ENCODE measurements at places on chromosomes 1 and 21.

DNA sequence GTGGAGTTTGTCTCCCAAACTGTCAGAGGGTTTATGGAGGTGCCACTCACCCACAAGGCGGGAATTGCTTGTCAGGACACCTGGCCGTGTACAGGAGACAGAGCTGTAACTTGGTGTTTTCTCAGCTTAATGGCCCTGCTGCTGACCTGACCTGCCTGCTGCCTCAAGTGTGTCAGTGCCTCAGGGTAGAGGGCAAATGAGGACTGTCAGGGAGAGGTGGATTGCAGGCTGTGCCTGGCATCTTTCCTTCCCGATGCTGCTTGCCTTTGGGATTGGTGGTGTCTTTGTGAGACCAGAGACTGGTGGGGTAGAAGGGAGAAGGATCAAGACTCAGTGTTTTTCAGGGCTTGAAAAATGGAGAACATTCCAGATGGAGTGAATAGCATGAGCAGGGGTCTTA is 31.4 kb downstream of the TMEM53 start:
- no peak for DNase-seq

GRCh38 chr1:99268021-99268420 is 3.7 kb downstream of the PLPPR4 start:
- no peak for DNase-seq

DNA sequence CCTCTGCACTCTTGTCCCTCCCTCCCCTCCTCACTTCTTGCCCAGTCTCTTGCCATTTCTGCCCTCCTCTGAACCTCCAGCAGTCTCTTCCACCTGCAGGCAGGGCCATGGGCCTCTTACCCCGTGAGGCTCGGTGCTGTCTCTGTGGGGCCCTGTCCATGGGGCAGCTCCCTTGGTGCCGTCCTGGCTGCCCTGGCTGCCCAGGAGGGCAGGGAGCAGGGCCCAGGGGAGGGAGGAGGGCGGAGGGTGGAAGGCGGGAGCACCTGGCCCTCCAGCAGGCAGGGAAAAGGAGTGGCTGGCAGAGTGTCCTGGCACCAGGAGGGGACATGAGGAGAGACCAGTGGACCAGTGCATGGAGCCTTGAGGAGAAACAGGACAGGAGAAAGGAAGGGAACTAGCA is at the start of gene RORC:
RORC (minus strand) TSS at position 198 of the 400 bp plus-strand sequence; CDS start at position 160, 38 bp downstream.
- no peak for DNase-seq

- peak; percentile 61 for DNase-seq
These were observed 66.0 kb downstream of the BCAR3 start for GRCh38 chr1:93615582-93616150.

DNA sequence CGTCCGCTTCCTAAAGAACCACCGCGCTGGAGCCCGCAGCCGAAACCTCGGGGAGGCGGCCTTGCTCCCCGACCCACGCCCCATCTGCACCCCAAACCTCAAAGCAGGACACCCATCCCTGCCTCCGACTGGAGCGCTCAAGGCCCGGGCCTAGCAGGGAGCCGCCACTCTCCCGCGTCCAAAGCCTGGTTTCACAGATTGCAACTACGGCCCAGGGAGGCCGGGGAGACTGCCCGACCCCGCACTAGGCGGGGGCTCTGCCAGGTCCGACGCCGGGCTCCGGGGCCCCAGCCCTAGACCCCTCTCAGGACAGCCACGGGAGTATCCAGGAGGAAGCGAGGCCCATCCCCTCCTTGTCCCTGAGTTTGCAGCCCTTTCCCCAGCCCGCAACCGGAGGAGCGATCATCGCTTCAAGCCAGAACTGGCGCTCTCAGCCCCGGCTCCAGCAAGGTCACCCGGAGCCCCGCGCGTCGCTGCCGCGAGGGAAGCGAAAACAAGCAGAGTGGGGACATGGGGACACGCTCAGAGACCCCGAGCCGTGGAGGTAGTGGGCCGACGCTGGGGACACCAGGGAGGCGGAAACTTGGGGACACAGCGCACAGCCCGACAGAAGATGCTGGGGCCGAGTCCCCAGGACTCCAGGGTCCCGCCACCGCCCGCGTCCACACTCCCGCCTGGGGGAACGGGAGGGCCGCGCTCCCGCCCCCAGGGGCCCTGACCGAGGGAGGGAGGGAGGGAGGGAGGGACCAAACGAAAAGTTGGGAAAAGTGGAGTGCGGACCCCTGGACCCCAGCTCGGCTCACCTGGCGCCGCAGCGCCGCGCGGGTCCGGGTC is 433 bp downstream of the TMEM200B start:
- DNase-seq = no peak

DNA sequence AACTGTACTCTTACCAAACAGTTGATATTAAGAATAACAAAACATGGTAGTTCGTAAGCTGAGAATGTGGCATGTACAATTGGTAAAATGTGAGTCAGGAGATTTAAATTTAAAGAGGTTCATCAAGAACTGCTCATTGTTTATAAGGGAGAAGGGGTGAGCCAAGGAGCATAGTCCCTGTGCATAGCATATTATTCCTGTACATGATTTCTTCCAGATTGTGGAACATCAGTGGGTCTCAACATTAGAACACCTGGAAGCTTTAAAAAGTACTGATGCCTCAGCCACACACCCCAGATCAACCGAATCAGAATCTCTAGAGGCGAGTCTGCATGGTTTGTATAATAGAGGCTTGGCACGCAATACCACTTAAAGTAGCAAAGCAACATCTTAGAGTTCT is 56.1 kb downstream of the KCTD3 start:
- no peak for DNase-seq

DNA sequence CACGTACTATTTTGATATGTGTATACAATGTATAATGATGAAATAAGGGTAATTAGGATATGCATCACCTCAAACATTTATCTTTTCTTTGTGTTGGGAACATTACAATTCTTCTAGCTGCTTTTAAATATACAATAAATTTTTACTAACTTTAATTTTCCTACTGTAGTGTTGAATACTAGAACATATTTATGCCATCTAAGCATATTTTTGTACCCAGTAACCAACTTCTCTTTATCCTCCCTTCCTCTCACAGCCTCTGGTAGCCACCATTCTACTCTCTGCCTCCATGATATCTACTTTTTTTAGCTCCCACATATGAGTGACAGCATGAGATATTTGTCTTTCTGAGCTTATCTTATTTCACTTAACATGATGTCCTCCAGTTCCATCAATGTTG is 468.0 kb downstream of the COL11A1 start:
- DNase-seq = no peak

- DNase-seq = no peak
These were observed 169.8 kb downstream of the DAB1 start for GRCh38 chr1:57254022-57254421.

GRCh38 chr1:231969076-231969475 is 342.5 kb downstream of the DISC1 start:
- DNase-seq = no peak

GRCh38 chr1:217109928-217110327 is 386.7 kb upstream of the ESRRG start:
- no peak for DNase-seq

- no peak for DNase-seq
These were observed 178.2 kb downstream of the ADGRL2 start for GRCh38 chr1:81978945-81979344.

DNA sequence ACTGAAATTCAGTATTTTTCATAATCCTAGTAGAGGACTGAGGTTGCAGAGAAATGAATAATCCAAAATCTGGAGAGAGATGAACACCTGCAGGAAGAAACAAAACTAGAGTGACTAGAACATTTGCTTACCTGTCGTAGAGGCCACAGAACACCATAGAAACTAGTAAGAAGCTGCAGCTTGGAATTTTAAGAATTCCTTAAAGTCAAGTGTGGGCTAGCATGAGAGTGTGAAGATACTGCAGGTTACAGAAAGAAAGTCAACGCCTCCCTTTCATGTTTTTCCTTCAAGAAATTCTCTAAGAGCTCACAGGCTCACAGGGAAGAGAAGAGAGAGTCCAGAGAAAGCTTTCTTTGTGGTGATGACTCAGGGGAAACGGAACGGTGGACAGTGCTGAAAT is 633.7 kb downstream of the LRRIQ3 start:
- DNase-seq = no peak

GRCh38 chr1:102861247-102861646 is 247.1 kb downstream of the COL11A1 start:
- DNase-seq = no peak

- DNase-seq = no peak
These were observed 84.4 kb downstream of the PCNX2 start for GRCh38 chr1:233211106-233211505.

DNA sequence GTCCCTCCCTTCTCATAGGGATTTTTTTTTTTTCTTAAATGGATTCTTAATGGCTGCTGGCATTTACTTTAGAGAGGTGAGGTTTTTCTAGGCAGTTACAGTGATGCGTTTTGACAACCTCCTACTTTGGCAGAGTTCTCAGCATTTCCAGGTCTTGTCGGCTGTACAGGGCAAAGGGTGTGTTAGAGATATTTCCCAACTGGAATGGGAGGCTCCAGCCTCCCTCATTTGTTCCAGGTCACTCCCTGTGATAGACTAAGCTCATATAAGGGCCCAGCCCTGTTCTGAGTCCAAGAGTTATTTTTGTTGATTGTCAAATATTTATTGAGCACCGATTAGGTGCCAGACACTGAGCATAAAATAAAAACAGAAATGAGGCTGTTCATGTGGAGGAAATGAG is 7.6 kb upstream of the XKR8 start:
- no peak for DNase-seq

GRCh38 chr1:242000434-242000833 is 1.5 kb upstream of the MAP1LC3C start:
- no peak for DNase-seq

- peak; percentile 69 for DNase-seq
These were observed 13.0 kb downstream of the WNT9A start for GRCh38 chr1:227934476-227935313.

DNA sequence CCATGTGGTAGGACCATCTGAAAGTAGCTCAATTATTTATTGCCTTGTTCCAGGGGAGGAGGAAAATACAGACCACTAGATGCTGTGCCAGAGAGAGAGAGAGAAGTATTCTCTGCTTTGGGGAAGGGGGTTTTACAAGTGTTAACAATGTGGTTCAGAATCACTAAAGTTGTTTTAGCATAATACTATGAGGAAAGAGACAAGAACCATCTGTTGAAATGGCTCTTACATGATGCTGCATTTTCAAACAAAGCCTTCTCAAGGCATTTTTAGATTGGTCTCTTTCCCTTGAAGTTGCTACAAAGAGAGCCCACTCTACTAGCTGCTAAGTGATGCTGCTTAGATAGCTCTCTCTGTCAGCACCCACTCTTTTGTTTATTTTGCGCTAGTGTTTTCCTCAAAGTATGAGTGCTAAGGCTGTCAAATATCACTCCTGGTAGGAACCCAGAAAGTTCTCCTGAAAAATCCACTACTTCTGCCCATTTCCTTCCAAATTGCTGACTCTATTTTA is 255.1 kb downstream of the NFIA start:
- no peak for DNase-seq

DNA sequence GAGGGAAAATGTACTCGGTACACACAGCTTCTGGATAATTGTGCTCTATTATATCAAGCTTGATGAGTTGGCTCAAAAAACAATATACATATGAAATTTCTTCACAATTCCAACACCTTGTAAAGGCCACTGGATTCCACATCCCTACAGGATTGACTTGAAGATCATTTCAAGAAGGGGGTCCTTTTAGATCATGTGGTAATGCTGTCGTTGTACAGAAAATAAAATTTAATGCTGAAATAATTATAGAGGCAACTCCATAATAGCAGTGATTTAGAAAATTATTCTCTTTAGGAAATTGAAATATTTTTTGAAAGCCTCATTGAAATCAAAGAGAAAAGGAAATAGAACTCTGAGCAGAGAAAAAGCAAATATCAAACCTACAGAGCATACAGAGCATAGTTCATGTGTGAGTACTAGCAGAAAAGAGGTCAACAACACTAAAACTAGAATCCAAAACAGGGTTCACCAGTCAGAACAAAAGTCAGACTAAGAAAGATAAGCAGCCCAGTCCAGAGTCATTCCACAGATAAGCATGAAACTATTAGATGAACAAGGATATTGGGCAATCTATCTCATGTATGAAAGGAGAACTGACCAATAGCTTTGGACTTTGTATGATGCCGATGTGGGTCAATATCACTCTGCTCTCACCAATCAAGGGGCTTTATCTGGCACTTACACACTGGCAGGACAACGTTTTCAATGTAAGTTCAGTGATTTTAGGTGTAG is 79.5 kb upstream of the PALMD start:
- DNase-seq = no peak

GRCh38 chr21:34296878-34297277 is 66.9 kb upstream of the KCNE2 start:
- DNase-seq = no peak

DNA sequence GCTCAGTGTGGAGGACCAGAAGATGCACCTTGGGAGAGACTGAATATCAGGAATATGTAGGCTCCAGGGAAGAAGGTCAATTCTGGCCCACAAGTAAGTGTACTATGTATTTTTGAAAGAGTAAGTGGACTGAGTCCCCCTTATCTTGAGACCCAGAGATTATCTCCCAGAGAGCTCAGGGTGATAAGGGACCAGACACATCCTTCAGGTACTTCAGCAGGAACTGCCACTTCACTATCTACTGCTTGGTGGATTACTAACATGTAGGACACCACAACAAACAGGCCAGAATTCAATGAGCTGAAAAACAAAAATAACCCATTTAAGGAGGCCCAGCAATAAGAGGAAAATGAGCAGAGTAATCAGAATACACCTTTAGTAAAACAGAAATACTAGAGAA is 119.2 kb downstream of the ZNF644 start:
- DNase-seq = no peak

- no peak for DNase-seq
These were observed 51.2 kb upstream of the CSF3R start for GRCh38 chr1:36533897-36534296.

DNA sequence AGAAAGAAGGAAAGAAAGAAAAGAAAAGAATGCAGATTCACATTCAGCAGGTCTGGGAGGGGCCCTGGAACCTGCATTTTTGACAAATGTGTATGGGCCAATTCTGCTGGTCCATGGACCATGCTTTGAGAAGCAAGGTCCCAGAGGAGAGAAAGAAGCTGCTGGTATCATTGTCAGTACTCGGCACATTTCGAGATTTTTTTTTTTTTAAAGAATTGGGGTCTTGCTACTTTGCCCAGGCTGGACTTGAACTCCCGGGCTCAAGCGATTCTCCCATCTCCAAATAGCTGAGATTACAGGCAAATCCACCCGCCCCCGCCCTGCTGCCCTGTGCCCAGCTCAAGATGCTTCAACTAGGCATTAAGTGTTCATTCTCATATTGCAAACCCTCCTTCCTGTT is 13.6 kb upstream of the DISP3 start:
- no peak for DNase-seq

Measured in stimulated activated CD4-positive, alpha-beta T cell treated with anti-CD3 and anti-CD28 coated beads, Interleukin-15, amount 100 ng/mL, for 48 hours (primary cell).